ENCODE measurements at places on chromosomes 1 and 21.

DNA sequence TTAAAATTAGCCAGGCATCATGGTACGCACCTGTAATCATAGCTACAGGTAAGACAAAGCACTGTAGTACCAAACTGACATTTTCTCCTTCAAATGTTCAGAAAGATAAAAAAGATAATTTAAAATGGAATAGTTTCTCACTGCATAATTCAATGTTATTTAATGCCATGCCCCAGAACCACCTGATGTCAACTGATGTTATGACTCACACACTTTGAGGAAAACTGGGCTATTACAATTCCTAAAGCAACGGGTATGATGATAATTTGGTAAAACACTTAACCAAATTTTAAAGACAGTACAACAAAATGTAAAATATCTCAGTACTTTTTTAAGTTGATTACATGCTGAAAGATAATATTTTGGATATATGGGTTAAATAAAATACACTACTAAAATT lies 22.9 kb upstream of the PLEKHO1 start:
- DNase-seq, result no peak

GRCh38 chr1:38587766-38588165 lies 271.8 kb downstream of the RRAGC start:
- DNase-seq, result no peak

- no peak for DNase-seq
These were observed 502.5 kb upstream of the ADGRL2 start for GRCh38 chr1:81298266-81298665.

GRCh38 chr1:118250232-118250631 lies 65.2 kb upstream of the SPAG17 start:
- DNase-seq, result no peak

DNA sequence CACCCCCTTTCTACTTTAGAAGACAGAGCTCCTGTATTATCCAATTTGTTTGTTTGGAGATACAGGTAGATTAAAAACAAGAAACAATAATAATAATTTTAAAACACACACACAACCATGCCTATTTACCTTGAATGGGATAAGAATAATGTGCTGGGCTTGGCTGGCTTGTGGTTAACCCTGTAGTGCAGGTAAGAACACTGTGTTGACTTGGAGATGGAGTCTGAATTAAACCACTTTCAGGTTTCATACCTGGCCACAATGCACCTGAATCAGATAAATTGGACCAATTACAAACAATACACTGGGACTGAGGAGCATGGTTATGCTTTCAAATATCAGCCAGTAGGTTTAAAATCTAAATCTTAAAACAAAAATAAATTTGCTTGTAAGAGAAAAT lies 60.8 kb downstream of the EYA3 start:
- no peak for DNase-seq

GRCh38 chr1:204357551-204358490 lies 1.9 kb downstream of the PLEKHA6 start:
- DNase-seq, result no peak

GRCh38 chr1:103025858-103026409 lies 82.4 kb downstream of the COL11A1 start:
- peak; percentile 30 for DNase-seq

- DNase-seq, result no peak
These were observed 10.6 kb downstream of the CC2D1B start for GRCh38 chr1:52355436-52355835.

GRCh38 chr1:58753431-58753866 lies 30.4 kb downstream of the JUN start:
- DNase-seq, result no peak

GRCh38 chr1:32981003-32981901 lies 16.6 kb upstream of the RNF19B start:
- DNase-seq, result no peak

DNA sequence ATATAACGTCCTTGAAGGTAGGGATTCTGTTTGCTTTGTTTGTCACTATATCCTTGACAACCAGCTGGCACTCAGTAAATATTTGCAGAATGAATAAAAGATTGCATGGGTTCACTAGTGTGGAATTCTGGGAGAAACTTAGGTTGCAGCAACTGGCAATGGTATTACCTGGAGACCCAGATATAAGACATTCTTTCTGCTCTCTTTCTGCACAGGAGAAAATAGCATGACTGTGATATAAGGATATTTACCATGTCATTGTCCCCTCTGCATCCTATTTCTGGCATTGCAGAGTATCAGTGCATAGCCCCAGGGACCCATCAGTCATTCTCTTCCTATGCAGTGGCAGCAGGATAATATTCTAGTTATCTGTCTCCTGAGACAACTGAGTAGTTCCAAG lies 308.9 kb upstream of the LRRC7 start:
- DNase-seq, result peak; percentile 12

- DNase-seq, result peak; percentile 27
These were observed 10.9 kb upstream of the SESN2 start for GRCh38 chr1:28248273-28249012.

- DNase-seq, result no peak
These were observed 27.3 kb downstream of the ZNF691 start for GRCh38 chr1:42873670-42874069.

GRCh38 chr1:241675983-241676382 lies 23.9 kb downstream of the WDR64 start:
- DNase-seq, result no peak

GRCh38 chr1:170284951-170285350 lies 139.2 kb downstream of the NTMT2 start:
- peak; percentile 7 for DNase-seq

DNA sequence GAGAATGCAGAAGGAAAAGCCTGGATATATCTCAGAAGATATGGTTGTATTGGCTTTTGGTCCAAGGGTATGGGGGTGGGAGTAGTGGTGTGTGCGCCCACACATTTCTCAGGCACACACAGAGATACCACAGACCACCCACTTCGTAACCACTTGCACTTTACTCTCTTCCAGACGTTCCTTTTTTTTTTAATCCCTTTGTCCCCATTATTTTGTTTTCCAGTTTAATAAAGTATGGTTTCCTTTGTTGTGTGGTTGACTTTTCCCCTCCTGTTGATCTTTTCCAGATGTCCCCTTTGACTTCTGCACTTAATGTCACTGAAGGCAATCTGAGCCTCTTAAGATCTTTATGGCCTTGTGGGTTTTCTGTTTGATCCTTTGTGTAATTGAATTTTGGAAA lies 10.5 kb upstream of the TARS2 start:
- no peak for DNase-seq

- no peak for DNase-seq
These were observed 30.7 kb upstream of the STMN1 start for GRCh38 chr1:25936947-25937346.

GRCh38 chr1:82979593-82980236 lies 1019.2 kb downstream of the TTLL7 start:
- DNase-seq, result peak; percentile 78

GRCh38 chr21:42307106-42307505 lies 8.1 kb downstream of the TFF3 start:
- no peak for DNase-seq

- no peak for DNase-seq
These were observed 71.0 kb downstream of the CD46 start for GRCh38 chr1:207822602-207823451.

GRCh38 chr1:98896711-98897445 lies 107.8 kb downstream of the PLPPR5 start:
- no peak for DNase-seq

- no peak for DNase-seq
These were observed 24.6 kb upstream of the SLC2A1 start for GRCh38 chr1:42983253-42983652.

GRCh38 chr1:201634261-201634660 lies 95.3 kb downstream of the NAV1 start:
- DNase-seq, result no peak

DNA sequence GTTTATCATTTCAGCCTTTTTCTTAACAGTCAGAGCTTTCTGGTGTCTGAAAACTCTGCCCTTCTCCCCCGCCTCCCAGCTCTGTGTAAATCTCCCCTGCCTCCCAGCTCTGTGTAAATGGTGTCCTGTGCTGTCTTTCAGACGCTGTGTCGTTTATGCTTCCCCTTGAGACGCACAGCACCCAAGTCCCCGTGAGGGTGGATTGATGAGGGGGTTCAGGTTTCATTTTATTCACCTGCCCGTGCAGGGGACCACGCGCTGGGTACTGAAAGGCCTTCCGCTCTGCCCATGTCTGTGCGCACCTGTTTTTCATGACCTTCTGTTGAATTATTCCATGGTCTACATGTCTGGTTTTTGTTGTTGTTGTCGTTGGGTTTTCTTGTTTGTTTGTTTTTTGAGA lies 108.2 kb upstream of the COL6A1 start:
- DNase-seq, result no peak

GRCh38 chr21:42160111-42160721 lies 58.7 kb upstream of the ABCG1 start:
- DNase-seq, result no peak

GRCh38 chr1:155996166-155996565 lies 17.8 kb upstream of the ARHGEF2 start:
- no peak for DNase-seq

DNA sequence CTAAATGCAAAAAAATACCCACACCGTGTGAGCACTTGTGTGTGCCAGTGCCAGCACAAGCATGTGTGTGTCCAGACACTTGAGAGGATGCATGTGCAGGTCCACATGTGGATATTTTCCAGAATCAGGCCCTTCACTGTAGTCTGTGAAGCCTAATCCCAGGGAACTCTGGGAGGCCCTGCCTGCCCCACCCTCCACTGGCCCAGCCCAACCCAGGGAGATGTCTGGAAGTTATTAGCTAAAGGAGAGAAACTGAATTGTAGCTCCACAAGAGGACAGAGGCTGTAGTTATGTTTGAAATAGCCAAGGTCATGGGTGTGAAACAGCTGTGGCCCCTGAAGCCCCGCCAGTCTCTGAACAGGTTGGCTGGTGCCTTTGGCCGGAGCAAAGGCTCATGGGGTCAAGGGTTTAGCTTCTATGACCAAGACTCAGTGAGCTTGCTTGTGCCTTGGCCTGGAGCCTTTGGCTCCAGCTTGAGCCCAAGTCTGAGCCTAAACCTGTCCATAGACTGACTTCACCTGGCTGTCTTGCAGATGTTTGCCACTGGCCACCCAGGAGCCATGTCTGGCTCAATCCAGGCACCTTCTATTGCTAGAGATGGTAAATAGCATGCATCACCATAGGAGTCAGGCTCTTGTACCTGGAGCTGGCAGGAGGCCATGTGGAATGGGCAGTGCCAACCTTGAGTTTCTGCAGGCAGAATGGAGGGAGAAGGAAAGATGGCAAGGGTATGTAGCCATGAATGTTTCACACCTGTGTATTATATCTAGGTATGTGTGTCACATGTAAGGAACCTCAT lies 69.9 kb downstream of the TMEM53 start:
- no peak for DNase-seq

- DNase-seq, result no peak
These were observed 27.4 kb upstream of the HRNR start for GRCh38 chr1:152251391-152251790.

- no peak for DNase-seq
These were observed 107.7 kb upstream of the ERRFI1 start for GRCh38 chr1:8133657-8134430.

DNA sequence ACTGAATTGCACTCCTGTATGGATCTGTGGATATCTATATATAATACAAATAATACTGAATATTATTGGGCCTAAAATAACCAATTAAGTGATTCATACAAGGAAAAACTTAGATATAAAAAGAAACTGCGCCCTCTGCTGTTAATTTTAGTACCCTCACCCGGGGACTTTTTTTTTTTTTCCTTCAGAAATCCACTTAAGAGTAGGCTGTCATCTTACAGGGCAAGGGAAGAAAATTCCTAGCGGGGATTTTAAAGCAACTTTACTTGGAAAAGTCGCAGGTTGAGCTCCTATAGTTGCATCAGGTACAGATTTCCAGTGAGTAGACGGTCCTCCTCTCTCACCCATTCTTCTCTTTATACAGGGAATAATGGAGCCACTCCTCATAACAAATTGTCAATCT lies 1.3 kb downstream of the NTNG1 start:
- DNase-seq, result peak; percentile 46

DNA sequence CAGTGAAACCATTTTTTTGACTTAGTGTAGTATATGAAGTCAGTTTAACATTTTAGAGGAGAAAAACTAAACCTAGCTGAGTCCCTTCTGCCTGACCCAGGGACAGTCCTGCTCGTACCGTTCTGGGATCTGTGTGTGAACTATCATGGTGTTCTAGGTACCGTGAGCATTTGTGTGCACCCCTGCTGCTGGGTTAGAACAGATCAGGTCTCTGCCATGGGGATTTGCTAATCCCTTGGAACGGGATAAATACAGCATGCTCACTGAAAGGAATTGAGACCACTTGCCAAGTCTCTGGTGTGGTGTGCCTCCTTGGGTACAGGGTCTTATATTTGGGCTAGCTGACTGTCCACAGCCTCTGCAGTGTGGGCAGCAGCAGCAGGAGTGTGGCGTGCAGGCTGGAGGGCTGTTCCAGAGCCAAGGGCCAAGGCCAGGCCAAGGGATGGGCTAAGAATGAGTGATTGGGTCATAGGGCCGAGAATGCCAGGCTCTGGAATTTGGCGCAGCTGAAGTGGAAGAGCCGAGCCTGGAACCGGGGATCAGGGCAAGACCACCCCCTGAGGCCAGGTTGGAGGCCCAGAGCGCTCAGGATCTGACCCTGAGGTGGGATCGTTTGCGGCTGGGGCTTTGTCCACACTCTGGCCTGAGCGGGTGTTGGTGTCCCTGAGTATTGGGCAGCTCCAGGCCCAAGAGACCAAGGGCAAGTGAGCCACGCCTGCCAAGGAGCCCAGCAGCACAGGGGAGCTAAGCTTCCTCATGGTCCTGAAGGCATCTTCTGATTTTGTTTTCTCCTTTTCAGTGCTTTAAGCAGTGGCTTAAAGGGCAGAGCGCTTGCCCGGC lies 66.3 kb downstream of the VPS26C start:
- no peak for DNase-seq

DNA sequence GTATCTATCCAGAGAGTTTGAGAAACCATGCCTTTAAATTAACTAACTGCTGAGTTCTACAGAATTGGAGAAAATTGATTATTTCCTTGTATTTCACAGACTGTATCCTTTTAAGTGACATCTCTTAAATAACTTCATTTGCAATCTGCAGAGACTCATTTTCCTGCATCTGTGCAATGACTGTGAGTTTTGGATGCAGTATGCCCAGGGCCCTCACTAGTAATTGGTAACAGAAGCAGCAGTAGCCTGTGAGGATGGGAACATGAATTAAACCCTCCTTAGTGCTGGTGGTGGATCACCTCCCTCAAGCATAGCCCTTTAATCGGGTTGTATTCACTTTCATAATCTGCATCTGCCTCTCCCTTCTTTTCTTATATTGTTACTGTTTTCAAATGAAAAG lies 21.7 kb upstream of the SH3D21 start:
- no peak for DNase-seq

DNA sequence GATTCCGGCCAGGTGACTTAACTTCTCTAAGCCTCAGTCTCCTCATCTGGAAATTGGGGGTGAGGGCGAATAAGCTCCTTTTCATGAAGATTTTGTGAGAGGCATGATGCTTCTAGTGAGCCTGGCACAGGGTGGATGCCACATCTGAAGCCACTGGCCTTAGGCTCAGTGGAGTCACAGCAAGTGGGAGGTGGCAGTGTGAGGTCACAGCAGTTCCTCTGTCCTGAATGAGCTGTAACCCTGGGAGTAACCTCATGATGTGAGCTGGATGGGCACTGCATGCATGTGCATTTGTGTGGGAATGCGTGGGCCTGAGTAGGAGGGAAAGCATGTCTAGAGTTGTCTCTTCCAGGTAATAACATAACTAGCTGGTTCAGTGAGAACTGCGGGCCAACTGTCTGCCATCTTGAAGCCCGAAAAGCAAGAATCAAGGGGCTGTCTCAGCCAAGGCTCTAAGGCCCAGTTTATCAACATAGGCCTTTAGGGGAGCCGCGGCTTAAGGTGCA lies 27.0 kb upstream of the HTR1D start:
- no peak for DNase-seq

All from NCI-H748 treated with DMSO at 0.1 percent for 48 hours (cell line).